ENCODE measurements at places on chromosomes 11 and 22.

DNA sequence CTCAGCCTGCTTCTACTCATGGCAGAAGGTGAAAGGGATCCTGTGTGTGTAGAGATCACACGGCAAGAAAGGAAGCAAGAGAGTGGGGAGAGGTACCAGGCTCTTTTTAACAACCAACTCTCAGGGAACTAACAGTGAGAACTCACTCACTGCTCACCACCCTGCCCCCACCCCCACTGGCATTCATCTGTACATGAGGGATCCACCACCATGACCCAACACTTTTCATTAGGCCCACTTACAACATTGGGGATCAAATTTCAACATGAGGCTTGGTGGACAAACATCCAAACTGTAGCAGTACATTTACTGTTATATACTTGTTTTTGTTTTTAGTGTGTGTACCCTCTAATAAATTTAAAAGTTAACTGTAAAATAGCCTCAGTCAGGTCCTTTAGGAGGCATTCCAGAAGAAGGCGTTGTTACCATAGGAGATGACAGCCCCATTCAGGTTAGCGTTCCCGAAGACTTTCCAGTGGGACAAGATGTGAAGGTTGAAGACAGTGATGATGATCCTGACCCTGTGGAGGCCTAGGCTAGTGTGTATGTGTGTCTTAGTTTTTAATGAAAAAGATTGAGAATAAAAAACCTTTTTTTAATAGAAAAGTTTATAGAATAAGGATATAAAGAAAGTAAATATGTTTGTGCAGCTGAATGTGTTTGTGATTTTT is 11.3 kb downstream of the CUL5 start:
- no peak for DNase-seq

GRCh38 chr22:49108636-49109315 is 718.9 kb downstream of the BRD1 start:
- no peak for DNase-seq

GRCh38 chr11:103910721-103911120 is 125.7 kb upstream of the DDI1 start:
- DNase-seq: no peak

DNA sequence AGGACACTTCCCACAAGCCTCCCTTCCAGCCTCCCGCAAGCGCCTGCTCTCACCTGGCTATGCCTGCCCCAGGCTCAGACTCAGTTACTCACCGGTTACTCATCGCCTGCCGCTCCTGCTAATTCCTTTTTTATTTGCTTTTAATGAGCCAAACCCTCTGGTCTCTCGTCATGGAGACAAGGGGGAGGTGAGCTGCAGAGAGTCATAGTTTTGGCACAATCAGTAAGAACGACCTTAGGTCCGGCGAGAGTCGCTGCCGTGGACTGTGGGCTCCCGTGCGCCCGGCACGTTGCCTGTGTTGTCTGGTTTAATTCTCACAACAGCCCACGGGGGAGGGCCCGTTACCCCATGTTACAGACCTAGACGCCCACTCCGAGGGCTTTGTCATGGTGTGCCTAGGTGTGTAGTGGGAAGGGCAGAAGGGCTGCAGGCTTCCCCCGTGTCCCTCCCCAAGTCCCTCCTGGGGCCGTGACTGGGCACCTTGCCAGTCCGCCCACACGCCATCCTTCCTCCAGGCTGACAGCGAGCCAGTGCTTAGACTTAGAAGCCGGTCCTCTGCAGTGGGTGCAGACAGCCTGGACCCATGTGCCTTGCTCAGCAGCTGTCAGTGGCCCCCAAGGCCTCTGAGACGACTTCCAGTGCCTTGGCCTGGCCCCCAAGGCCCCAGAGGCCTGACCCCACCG is 42.2 kb downstream of the WNT7B start:
- DNase-seq: no peak

DNA sequence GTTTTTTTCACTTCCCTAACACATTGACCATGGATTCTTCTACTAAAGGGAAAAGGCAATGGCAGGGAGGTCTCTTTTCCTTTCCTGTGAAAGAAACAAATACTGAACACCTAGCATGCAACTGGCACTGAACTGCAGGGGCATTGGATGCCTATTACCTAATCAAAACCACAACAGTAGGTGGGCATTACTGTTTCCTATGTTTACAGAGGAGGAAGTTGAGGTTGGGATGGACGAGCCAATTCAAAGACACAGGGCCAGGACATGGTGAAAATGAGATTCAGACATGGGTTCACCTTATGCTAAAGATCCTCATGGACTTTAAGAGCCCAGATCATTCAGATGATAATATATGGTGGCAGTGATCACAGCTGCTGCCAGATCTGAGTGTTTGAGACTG is 407.0 kb downstream of the MIAT start:
- DNase-seq: no peak

- DNase-seq: no peak
These were observed 39.1 kb upstream of the POU2AF2 start for GRCh38 chr11:111206472-111206871.

- no peak for DNase-seq
These were observed 39.0 kb downstream of the RTL6 start for GRCh38 chr22:44459041-44459440.

DNA sequence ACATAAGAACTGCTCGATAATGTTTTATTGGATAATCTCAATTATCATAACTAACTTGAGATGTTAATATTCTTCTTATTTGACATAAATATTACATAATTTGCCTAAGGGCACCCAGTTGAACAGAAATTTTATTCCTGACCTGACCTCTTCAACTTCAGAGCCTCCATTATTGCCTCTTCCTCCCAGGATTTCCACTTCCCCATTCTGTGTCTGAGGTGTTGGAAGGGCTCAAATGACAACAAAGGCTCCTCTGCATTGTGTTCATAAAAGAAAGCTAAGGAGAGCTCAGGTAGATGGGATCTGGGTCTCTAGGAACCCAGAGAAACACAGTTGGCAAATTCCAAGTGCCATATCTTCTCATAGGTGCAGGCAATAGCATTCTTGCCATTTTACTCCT is 61.2 kb upstream of the ARHGAP20 start:
- no peak for DNase-seq

DNA sequence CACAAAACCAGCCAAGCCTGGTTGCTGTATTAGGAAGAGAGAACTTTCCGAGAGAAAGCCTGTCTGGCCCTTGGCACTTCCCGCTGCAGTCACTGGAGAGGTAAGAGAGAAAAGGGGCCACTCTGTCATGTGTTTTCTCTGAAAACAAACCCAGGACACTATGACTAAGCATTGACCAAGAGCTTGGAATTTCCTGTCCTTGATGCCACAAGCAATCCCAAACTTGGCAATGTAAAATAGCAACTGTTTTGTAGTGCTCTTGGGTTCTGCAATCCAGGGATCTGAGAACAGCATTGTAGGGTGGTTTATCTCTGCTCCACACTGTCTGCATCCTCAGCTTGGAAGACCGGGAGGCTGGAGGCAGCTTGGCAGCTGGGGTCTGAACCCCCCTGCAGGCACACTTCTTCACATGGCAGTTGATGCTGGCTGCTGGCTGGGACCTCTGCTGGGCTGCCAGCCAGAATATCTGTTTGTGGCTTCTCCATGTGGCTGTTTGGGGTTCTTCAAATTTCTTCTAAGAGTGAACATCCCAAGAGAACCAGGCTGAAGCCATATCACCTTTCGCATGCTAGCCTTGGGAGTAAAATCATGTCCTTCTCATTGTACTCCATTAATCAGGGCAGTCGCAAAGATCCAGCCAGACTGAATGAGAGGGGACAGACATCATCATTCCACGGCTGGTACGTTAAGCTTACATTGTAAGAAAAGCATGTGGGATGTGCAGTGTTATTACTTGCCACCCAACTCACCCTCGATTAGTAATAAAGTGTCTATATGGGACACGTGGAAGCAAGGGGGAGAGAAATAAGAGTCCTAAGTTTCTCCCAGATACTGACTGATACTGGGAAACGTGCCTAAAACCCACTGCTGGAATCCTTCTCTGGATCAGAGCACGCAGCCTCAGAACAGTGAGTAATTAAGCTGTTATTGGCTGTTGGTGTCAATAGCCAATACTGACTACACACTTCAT is 537.4 kb upstream of the B3GAT1 start:
- DNase-seq: no peak

GRCh38 chr11:134155456-134155855 is 68.3 kb downstream of the NCAPD3 start:
- no peak for DNase-seq

DNA sequence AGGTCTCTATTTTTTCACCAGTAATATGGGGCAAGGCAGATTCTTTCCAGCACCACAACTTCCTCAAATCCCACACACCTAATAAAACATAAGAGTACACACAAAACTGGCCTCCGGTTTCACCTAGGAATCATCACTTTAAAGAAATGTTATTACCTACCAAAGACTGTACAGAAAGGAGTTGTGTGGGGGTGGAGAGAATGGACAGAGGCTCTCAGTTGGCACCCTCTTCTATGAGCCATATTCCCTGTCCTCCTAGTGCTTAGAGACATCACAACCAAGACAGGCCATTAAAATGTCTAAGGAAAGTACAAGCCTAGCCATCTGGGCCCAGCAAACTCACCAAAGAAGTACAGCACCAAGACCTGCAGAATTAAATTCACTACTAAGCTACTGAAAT is 56.1 kb downstream of the RBFOX2 start:
- no peak for DNase-seq

- DNase-seq: no peak
These were observed 8.6 kb downstream of the INPPL1 start for GRCh38 chr11:72233056-72233772.

GRCh38 chr22:43827926-43828724 is 16.0 kb upstream of the EFCAB6 start:
- peak; percentile 52 for DNase-seq

DNA sequence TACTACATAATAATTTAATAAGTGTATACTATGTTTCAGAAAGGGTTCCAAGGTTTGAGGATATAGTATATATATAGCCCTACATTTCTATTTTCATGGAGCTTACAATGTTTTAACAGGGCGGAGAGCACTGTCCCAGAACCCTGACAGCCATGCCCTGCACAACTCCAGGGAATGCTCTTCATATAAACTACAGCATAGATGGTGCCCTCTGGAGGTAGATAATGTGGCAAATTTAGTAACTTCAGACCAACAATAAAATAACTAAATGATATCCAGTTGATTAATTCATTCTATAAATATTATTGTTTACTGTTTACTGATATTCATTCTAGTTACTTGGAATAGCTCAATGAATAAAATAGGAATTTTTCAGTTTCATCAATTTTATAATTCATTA is 693.7 kb upstream of the CCDC179 start:
- no peak for DNase-seq

GRCh38 chr11:82909015-82909640 is 7.6 kb downstream of the DDIAS start:
- no peak for DNase-seq

- peak; percentile 79 for DNase-seq
These were observed 132.7 kb upstream of the RCN1 start for GRCh38 chr11:31958076-31958735.

DNA sequence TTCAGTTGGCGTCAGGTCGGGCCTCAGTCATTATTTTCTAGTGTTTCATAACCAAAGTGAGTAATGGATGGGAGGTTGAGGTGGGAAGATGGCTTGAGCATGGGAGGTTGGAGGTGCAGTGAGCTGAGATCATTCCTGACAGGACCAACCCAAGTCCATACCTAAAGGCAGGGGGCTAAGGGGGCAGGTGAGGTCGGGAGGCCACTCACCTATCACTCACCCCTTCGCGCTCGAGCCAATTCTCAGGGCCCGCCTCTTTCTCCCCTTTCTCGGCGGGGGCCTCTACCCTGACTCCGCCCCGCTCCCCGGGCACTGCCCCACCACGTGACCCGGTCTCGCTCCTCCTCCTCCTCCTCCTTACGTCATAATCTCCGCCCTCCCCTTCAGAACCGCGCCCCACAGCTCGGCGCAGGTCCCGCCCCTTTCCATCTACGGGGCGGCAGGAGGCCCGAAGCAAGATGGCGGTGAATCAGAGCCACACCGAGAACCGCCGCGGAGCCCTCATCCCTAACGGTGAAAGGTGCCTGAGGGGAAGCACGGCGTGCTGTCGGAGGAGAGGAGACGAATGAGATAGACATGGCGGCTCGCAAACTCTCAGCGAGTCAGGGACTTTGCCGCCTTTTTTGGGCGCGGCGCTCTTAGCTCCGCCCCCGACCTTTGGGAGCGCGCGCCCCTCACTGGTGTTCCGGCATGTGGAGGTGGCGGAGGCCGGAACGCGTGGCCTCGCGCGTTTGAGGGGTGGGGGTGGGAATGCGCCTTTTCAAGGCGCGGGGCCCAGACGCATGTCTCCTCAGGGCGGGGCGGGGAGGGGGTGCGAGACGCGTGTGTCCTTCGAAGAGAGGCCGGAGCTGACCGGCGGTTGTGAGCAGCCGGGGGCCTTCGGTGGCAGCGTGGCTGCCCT is at the start of gene WBP2NL:
WBP2NL (plus strand) TSS at position 428 of the 901 bp plus-strand sequence; CDS start at position 459, 31 bp downstream.
- DNase-seq: peak; percentile 87

DNA sequence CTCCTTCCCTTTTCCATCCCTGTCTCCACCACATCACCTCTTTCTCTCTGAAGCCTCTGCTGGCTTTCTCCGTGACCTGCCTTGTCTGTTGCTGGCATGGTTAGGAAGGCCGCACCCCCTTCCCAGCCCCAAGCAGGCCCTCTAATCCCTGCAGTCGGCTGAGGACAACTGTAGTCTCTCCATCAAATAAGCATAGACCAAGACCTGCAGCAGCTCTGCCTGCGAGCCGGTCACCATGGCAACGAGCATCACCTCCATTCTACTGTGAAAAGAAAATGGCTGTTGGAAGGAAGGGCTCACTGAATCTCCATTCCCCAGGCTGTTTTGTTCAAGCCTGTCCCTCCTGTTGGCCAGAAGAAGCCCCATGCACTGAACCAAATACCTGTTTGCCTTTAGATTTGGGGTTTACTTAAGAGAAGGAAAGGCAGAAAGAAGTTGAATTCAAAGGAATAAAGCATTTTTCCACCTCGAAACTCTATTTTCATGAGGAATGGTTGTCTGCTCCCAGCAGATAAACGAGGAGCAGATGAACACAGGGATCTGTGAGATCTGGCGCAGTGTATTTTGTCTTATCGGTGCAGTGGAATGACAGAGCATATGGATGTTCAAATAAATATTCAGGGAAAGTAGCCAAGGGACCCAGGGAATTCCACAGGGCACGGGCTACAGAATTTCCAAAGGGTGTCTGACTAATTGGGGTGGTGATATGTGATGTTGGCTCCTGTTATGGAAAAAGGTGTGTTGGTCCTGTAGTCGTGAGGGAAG is 113.1 kb upstream of the TTC12 start:
- DNase-seq: no peak

DNA sequence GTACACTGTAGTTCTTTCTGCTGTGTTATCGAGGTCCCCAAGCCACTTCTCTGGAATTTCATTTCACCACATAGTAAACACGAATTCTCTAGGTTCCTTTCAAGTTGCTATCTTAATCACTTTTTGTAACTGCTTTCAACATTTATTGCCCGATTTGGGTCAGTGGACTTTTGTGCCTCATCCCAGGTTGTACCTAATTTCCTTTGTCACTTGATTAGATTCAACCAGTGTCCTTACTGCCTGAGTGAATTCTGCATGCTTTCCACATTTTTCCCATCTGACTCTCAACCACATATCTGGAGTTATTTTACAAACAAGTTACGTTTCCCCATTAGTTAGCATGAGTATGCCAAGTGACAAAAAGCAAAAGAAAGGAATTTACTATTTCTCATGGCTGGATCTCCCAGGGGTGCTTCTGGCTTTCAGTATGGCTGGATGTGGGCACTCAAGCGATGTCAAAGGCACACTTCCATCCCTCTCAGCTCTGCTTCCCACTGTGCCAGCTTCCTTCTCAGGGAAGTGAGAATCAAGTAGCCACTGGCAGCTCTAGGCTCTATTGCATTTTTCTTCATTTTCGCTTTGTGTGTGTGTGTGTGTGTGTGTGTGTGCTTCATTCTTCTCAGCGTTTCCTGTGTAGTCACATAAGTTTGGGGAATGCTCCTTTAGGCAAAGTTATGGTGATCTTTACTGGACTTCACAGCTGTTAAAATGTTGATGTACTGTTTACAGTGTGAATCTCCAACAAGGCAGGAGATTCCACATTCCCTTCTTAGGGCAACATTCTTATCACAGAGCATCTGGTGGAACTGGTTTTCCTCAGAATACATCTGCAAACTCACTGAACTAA is 128.9 kb downstream of the DBX1 start:
- no peak for DNase-seq
